Endothelial cell of coronary artery (primary cell): ENCODE measurements at places on chromosomes 1 and 21. TPM values are rescaled to one million over a fixed set of nuclear protein-coding genes. Genes with fewer than 3 reads are reported as not detected.

FCGR3A gene
- total RNA-seq, result not detected in 2 replicates

OR2L13 gene
- not detected in 2 replicates for total RNA-seq

DIO1 gene
- not detected in 2 replicates for total RNA-seq

C1orf226 gene
- total RNA-seq, result 0.72 and 0.85 TPM in 2 replicates

S100A8 gene
- not detected in 2 replicates for total RNA-seq

ACBD3 gene
- 39.8 and 46.8 TPM in 2 replicates for total RNA-seq

PIK3CD gene
- total RNA-seq, result 3.6 and 4.0 TPM in 2 replicates

UHMK1 gene
- 58.2 and 68.4 TPM in 2 replicates for total RNA-seq

UBL4B gene
- total RNA-seq, result not detected in 2 replicates

CRP gene
- 0.09 TPM in 2 replicates for total RNA-seq

GPR3 gene
- total RNA-seq, result 0.09 and 0.36 TPM in 2 replicates
